Fibroblast of pulmonary artery (primary cell): ENCODE measurements at places on chromosomes 5 and 9.

DNA sequence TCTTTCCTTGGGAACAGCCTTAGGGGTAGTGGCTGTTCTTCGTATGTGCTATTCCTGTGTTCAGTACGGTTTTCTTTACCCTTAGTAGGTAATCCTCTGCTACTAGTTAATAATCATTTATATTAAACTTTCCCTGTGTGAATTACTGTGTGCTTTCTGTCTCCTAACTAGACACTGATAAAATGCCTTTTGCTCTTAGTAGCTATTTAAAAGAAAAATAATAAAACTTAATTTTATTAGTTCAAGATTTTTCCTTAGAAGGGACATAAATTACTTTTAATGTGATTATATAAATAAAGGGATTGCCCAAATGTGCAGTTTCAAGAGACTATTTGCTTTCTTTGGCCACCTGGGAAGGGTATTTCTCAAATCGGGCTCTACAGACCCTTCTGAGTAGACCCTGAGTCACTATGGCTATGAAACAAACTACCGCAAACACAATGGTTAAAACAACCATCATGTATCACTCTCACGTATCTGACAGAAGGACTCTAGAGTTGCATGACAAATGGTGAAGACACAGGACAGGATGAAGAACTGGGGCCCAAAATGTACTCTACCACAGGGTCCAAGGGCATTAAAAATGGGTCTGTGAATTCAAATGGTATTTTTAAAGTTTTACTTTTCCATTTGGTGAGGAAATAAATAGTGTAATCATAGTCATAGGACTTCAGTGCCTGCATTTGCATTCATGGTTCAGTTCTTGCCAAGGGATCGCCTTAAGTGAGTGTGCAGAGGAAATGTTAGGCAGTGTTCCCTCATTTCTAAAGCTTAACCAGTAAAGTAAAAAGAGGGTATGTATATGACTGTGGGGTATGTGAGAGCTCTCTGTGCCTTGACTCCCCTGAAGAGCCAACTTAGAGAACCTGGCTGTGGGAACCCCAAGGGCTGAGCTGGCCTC is 97.0 kb downstream of the TSSK1B start:
- no peak for DNase-seq

- DNase-seq, result peak; percentile 83
Observed at GRCh38 chr9:87382900-87383299, 114.8 kb upstream of the DAPK1 start.

- peak; percentile 95 for DNase-seq
Observed at GRCh38 chr5:120388016-120388781, 75.9 kb upstream of the PRR16 start.

DNA sequence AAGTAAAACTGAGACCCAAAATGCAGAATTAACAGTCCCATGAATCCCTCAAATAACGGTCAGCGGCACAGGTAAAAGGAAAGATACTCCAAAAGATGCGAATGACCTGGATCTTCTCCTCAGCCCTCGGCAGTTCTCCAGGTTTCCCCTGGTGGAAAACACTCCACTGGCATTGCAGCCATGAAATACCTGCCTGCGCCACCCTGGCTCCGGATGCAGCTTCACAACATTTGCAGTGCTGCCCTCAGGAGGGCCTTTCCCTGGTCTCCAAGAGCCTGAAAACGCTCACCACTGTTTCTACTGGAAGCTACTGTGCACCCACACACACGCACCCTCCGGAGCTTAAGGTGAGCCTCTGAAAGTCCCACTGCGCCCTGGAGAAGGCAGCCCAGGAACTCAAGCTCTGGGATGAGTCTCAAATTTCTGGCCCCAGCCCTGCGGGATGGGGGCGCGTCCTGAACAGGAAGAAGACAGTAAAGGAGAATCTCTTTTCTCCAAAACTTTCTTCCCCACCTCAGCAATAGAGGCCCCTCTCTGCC is 612 bp downstream of the UGT3A2 start:
- no peak for DNase-seq

DNA sequence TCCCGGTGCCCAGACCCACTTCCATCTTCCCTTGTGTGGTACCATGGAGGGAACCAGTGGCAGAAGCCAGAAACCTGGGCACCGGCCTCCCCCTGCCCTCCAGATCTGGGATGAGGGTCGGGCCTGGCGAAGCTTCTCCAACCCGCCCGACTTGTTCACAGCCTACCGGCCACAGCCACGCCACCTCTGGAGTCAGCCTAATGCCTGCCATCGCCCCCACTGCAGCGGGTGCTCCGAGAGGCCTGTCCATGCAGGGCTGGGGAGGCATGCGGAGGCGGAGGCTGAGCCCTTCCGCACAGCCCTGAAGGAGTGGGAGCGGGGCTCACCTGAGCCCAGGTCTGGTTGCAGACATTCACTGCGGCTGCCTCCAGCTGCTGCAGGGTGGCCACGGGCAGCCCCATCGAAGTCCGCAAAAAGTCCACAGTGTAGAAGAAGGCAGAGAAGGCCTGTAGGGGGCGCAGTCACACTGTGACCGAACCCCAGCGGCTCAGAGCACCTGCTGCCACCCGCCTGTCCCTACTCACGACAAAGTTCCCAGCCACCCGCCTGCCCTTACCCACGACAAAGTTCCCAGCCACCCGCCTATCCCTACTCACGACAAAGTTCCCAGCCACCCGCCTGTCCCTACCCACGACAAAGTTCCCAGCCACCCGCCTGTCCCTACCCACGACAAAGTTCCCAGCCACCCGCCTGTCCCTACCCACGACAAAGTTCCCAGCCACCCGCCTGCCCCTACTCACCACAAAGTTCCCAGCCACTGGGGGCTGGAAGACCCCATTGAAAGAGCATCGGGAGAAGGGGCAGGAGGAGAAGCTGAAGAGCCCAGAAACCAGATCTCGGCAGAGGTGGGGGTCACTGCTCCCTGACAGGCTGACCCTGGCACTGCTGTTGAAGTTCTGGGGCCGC is 3.8 kb upstream of the NPDC1 start:
- DNase-seq, result peak; percentile 52

DNA sequence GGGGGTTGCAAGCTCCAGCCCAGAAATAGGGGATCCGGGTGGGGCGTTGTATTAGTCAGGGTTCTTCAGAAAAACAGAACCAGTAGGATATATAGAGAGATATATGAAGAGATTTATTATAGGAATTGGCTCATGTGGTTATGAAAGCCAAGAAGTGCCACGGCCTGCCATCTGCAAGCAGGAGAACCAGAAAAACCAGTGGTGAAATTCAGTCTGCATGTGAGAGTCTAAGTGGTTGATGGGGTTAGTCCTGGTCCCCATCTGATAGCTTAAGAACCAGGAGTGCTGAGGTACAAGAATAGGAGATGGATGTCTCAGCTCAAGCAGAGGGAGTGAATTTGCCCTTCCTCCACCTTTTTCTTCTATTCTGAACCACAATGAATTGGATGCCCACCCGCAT is 123.4 kb upstream of the APC start:
- no peak for DNase-seq

DNA sequence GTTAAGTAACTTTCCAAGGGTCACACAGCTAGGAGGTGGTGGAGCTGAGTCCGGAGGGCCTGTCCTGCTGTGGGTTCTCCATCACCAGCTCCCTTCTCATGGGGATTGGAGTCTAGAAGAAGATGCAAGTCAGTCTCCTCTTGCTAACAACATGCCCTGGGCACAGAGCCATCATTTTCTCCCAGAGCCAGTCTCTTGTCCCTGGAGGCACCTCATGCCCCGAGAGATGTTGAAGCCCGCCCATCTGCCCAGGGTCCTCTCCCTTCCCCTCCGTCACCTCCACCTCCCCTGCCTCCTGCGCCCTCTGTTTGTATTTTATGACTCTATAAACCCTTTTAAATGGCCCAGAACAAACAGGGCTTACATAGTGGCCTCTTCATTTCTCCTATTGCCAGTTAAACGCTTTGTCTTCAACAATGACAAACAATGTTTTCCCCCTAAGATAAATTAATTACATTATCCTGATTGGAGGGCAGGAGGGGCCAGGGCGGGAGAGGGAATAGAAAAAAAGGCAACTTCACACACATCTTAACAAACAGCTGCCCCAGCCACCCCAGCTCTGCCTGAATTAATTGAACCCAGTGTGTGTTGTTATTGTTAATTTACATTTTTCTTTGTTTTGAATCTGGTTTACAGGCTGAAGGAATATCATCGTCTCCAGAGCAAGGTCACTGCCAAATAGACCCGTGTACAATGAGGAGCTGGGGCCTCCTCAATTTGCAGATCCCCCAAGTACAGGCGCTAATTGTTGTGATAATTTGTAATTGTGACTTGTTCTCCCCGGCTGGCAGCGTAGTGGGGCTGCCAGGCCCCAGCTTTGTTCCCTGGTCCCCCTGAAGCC is 55.8 kb downstream of the ASS1 start:
- no peak for DNase-seq

- peak; percentile 80 for DNase-seq
Observed at GRCh38 chr5:72845889-72846288, 29.4 kb downstream of the TNPO1 start.

- DNase-seq, result no peak
Observed at GRCh38 chr9:104604801-104605200, 626 bp downstream of the OR13C2 start.

DNA sequence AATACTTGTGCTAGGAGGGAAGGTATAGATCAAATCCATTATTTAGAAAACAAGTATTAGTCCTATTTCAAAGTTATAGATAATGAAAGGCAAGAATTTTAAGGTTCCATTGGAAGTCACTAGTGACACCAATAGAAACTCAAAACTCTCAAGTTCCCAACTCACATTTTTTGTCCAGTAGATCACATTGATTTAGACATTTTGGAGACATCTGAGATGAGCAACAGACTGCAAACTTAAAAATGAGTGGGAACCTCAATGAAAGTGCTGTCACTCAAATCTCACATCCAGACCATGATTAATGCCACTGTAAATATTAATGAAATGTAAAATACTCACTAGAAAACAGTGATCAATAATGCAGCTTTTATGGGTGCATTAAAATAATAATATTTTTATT is 405.0 kb downstream of the ENC1 start:
- no peak for DNase-seq

DNA sequence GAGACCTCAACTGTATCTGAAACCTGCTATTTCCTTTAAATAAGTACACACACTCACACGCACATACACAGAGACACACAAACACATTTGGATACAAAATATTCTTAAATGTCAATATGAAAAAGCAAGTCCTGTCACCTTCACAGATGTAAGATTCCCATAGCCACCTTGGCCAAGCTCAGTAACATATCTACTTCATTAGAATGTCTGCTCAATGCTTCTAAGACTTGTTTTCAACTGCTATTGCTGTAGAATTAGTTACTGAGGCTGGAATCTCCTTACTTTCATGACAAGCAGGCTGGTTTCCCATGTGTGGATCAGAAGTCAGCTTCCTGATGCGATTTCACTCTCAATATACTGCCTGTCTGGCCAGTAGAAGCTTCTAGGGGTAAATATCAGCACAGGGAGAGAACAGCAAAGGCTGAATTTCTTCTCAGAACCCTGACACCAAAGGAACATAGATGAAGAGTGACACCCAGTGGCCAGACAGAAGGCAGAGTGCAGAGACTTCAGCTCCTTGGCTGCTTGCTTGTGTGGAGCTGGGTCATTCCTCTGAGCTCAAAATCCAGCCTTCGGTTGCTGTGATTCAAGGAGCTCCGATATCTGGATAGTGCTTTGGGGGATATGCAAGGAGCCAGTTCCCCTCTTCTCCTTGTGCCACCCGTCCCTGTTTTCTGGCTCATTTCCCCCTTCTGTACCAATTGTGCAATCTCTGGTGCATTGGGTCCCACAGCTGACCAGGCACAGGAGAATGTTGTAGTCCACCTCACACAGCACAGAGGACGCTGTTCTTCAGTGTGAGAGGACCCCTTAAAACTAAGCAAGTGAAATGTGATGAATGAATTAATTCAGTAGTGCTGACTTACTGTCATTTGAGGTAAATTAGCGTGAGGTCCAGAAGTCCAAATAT is 26.6 kb upstream of the ABLIM3 start:
- DNase-seq, result peak; percentile 91

- DNase-seq, result no peak
Observed at GRCh38 chr5:54887663-54888062, 97.7 kb downstream of the ESM1 start.

GRCh38 chr5:34604119-34604675 is 51.9 kb upstream of the RAI14 start:
- no peak for DNase-seq

DNA sequence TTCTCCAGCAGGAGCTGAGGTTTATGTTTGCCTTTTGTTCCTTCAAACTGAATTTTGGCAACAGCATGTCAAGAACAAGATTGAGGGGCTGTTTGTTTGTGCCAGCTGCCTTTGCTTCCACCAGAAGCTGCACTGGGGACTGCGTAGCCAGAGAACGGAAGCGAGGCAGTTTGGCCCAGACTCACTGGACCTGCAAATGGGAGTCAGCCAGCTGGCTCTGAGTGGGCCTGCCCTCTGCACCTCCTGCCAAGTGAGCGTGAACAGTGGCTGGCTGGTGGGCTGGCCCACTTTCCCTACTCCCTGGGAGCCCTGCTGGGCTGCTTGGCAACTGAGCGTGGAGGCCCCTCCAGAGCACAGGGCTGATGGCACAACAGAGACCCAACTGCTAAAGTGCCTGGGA is 111.6 kb downstream of the GALNT10 start:
- DNase-seq, result peak; percentile 29

DNA sequence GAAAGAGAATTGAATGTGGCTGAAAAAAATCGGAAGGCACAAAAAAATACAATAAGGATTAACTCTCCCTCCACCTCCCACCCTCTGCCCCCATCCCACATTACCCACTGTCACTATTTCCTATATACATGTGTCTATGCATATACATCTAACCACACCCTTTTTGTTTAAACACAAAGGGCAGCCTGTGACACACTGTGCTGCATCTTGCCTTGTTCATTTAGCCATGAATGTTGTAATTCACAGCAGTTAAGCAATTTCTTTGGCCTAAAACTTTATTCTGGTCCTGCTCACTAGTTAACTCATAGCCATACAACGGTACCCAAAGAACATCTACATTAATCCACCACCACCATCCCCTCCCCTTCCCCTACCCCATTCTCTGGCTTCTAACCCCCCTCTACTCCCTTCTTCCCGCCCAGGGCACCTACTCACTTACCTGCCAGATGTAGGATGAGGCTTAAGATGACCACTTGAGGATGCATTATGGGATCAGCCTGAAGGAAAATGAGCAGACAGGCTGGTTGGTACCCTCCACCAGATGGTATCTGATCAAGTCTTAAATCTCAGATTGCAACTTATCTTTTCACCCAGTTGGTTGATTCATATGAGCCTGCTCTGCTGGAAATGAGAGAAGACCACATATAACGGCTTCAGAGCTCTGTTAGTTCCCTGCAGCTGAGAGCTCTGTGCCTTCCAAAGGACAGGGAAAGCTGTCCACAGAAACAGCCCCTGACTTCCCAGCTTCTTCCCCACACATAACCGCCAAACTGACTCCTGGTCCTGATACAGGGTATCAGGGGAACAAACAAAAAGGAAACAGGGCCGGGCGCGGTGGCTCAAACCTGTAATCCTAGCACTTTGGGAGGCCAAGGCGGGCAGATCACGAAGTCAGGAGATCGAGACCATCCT is 1.2 kb downstream of the HAVCR1 start:
- DNase-seq, result no peak

DNA sequence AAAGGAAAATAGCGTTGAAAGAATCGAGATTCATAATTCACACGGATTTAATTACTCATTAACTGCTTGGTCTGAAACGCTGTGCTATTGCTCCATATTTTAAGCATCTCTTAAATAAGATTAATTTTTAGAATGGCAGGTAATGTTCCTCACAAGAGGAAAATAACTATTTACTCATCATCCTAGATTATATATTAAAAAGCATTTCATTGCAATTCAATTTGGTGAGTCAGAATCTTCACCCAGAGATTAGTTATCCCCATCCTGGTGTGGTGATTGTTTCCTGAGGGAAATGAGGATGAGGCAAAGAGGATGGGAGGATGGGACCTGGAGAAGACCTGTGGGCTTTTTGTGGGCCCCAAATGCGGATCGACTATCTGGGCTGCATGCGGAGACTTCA is 145.5 kb upstream of the MAP1B start:
- no peak for DNase-seq

- DNase-seq, result no peak
Observed at GRCh38 chr9:31894008-31894407, 490.4 kb upstream of the ACO1 start.
